ENCODE measurements at places on chromosomes 1 and 21.
A peak's percentile ranks its signal among the peaks of the same experiment; 100 is the strongest.

DNA sequence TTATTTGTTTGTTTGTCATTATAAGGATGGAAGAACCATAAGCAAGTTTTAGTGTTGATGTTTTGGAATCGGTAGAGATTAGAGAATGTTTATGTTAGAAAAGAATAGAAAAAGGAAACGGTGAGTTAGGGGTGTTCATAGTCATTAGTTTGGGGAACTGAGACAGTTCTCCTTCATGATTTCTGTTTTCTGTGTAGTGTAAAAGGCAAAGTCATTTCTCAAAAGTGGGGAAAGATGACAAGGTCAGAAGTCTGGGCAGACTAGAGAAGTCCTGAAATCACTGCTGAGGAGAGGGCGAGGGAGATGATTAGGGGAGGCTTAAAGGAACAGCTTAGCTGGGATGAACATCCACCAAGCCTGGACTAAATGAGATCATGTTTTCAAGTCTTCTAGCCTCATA is 498.9 kb downstream of the TTLL7 start:
- no peak for DNase-seq

DNA sequence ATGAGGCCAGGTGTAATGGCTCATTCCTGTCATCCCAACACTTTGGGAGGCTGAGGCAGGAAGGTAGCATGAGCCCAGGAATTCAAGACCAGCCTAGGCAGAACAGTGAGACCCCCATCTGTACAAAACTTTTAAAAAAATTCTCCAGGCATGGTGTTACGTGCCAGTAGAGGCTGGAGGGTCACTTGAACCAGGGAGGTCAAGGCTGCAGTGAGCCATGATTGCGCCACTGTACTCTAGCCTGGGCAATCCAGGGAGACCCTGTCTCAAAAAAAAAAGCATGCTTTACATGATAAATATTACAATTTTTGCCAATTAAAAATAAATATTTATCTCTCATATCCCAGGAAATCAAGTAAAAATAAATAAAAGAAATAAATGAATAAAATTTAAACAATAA is 17.6 kb upstream of the VPS45 start:
- DNase-seq, result no peak

DNA sequence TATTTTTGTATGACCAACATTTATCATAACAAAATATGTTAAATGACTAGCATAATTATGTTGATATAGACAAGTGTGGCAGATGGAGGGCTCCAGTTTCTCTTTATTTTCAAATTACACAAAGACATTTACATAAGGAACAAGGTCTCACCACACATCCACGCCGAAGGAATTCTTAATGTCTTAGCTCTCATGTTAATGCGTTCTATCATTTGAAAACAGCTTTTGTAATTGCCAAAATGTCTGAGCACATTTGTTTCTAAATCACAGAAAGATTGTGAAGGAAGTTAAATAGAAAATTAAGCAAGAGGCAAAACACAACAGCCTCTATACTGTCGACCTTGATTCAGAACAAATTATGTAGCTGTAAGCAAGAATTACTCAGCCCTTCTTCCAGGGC is 223.0 kb upstream of the NR5A2 start:
- DNase-seq, result no peak

GRCh38 chr1:203625628-203626019 is 1.0 kb upstream of the ATP2B4 start:
- no peak for DNase-seq

- DNase-seq, result no peak
Measured at GRCh38 chr1:15289251-15289651, 42.2 kb downstream of the FHAD1 start.

GRCh38 chr1:162939035-162939434 is 78.1 kb upstream of the CCDC190 start:
- no peak for DNase-seq

DNA sequence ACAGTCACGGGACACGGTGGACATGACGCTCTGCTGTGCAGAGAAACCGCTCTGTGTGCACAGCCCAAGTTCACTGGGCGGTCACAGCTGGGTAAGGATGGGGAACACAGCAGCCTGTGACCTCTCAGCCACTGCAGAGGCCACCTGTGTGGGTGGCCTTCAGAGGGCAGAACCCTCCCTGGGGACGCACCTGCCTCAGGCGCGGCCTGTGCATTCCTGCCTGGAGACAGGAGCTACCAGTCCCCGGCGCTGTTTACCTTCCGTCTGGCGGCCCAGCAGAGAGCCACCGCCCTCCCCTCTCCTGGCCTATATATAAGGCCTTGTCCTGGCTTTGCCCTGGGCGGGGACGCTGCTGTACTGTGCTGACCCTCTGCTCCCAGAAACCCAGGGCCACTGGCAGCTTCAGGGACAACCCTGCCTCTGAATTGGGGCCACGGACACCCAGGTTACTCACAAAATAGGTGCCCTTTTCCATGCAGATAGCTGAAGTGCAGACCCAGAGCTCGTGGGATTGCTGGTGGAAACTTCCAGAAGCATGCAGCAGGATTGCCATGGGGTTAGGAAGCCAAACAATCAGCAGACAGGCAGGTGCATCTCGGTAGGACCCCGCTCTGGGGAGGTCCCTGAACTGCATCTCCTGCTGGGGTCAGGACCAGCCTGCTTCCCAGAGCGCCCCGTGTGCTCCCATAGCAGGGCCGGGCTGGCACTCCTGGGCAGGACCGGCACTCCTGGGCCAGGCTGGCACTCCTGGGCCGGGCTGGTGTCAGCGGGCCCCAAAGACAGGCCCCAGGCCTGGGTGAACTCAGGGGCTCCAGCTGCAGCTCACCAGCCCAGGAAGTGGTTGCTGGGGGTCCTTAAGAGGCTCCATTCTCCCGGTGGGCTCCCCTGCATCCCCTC is 83.6 kb downstream of the SIK1 start:
- peak; percentile 88 for DNase-seq

DNA sequence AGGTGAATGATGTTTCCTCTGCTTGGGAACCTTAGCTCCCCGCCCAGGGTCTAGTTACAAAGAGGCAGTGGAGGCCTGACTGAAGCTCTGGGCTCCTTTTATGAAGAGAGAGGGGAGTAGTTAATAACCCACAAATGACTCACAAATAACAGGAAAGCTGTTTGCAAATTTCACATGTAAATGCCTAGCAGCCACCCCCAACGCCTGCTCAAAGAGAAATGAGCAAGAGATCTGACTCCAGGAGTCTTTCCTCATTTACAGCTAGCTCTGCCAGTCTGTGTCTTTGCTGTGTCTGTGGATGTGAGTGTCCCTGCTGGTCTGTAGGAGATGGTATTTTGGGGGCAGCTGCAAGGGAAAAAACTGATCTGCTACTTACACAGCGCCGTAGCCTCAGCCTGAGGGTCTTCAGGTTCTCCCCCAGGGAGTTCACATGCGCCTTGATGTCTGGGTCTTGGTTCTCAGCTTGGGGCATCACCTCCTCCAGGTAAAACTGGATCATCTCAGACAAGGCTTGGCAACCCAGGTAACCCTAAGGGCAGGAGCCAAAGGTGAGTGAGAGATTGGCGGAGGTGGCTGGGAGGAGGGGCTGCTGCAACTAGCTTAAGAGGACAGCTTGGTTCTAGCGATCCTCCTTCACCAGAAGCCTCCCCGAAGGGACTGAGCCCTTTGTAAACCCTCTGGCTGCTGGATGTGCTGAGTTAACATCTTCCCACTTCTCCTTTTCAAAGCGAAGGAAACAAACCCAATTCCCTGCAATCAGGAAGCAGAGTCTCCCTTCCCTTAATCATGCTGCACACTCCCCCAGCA is at the start of gene IL19:
TSS of gene IL19 (plus strand) at position 243 of the 807 bp plus-strand sequence. CDS start 65,890 bp downstream, outside the sequence.
- no peak for DNase-seq

DNA sequence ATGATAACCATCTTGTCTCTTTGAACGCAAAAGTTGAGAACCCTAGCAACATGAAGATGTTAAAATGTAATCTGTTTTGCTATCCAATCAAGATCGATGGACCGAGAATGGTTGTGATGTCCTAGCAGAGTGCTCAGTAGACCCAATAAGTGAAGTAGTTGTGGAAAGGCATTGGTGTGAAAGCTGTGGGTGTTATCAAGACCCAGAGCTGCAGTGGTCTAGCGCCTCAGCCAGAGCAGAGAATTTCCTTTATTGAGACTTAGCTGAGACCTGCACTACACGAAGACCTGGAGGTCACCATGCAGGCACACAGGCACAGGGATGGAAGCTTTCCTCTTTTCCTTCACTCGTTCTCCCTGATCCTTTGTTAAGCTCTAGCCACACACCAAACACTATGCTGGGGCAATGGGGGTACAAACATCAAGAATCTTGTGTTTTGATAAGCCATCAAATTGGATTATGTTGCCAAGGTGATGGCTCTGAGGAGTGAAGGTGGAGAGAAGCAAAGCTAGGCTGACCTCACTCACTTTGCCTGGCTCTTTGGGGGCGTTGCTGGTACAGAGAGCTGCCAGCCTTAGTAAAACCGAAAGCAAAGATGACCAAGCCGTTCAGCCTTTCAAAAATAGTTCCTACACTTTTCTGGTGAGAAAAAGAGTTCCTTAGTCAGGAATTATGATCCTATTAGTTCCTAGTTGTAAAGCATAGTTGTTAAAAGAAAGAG is 24.1 kb downstream of the METTL13 start:
- DNase-seq, result no peak

DNA sequence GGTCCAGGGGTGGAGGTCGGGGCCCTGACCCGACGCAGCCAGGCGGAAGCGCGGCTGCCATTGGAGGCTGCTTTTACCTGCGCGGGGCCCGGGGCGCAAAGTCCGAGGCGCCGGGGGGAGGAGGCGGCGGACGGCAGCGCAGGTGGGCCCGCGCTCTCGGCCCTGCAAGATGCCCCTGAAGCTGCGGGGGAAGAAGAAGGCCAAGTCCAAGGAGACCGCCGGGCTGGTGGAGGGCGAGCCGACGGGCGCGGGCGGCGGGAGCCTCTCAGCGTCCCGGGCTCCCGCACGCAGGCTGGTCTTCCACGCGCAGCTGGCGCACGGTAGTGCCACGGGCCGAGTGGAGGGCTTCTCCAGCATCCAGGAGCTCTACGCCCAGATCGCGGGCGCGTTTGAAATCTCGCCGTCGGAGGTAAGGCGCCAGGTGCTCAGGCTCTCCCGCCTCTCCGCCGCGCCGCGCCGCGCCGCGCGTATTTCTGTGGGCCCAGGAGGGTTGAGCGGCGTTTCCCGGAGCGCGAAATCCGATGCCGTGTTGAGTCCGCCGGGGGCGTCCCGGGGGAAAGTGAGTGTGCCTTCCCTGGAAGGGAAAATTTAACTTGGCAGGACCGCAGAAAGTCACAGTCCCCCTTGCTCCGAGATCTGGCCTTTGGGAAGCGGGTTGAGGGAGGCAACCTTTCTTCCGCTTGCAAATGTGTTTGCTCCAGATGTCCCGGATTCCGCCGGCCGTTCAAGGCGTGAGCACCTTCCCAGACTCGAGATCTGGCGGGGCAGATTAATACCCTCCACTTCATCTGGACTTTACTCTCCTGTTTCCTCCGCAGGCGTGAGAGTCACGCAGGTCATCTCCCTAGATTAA is at the start of gene GIPC2:
TSS of gene GIPC2 (plus strand) at position 41 of the 853 bp plus-strand sequence. CDS start at position 170, 129 bp downstream.
- no peak for DNase-seq

DNA sequence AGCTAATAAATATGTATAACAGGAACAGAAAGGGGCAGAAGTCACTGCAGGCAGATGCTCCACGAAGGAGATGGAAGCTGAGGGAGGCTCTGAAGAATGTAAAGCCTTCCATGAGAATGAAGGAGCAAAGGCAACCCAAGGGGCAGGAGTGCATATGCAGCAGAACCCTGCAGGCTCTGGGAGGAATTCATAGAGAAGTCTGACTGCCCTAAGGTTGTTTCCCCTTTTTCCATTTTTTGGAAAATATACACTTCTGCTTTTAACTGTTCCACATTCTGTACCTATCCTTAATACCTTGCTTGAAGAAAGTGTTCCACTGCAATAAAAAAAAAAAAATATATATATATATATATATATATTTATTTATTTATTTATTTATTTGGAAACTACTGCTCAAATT is 69.6 kb downstream of the CD34 start:
- DNase-seq, result no peak

- DNase-seq, result no peak
Measured at GRCh38 chr1:56790036-56790435, 29.2 kb downstream of the FYB2 start.

- DNase-seq, result no peak
Measured at GRCh38 chr1:226344441-226345259, 35.7 kb upstream of the LIN9 start.

DNA sequence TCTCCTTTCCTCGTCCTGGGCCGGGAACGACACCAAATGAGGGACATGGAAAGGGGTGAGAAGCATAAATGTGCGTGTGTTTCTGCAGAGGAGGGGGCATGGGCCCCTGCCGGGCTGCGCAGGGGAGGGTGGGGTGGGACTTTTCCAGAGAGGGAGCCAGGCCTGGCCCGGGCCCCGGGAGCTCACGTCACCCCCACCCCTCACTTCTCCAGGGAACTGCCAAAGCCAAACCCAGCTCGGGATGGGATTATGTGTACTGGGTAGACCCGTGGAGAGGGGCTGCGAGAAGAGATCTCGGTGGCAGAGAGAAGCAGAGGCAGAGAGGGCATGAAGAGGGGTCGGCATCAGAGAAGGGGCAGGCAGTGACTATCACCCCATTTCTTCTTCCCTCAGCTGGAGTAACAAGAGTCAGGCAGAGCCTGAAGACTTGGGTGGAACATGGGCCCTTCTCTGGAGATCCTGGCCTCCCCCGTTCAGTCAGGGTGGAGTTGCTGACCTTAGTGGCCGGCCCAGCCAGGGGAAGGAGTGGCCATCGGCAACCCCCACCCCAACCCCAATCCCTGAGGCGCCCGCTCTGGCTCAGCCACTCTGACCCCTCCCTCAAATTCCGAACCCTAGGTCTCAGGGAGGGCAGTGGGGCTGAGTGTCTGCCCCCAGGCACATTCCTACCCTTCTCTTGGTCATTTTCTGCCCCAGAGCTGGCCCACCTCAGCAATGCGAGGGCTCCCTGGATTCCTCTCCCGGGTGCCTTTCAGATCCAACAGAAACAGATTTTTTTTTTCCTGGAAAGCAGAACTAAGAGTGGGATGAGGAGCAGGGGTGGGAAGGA is 1.2 kb downstream of the ADAMTSL4 start:
- no peak for DNase-seq

DNA sequence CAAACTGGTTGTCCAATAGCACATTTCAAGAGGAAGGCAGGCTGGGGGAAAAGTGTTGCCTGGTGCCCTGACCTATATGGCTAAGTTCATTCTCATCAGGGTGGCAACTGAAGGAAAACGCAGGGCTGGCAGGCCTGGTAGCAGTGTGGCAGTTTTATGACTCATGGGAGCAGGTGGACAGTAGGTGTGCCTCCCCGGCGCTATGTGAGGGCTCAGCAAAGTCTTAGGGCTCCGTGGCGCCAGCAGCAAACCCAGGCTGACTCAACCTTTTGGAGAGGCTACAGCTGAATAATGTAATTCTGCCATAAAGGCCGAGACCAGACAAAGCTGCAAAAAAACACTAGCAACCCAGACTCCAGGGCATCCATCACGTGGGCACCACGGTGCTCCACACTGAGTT is 23.6 kb downstream of the GADD45A start:
- DNase-seq, result peak; percentile 63

DNA sequence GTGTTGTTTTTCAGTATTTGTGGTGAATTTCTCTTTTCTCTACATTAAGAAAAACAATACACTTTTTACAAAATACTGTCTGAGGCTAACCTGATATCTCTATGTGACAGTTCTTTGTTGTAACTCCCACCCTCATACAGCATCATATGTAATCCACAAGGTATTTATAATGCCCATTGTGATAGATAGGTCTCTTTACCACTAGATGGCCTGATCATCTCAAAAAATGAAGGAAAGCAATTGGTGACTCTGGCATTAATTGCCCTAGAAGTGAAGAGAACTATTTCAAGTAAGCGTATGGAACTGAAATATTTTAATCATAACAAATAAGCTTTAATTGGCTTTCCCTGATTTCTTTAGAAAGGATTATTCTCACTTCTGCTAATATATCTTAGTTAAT is 36.2 kb upstream of the HFM1 start:
- DNase-seq, result no peak

Data from SHP77 treated with DMSO at 0.1 percent for 48 hours (cell line).